ENCODE measurements at places on chromosomes 1 and 21.
A peak's percentile ranks its signal among the peaks of the same experiment; 100 is the strongest.

GRCh38 chr1:225469051-225469450 is 41.2 kb upstream of the LBR start:
- DNase-seq: no peak

DNA sequence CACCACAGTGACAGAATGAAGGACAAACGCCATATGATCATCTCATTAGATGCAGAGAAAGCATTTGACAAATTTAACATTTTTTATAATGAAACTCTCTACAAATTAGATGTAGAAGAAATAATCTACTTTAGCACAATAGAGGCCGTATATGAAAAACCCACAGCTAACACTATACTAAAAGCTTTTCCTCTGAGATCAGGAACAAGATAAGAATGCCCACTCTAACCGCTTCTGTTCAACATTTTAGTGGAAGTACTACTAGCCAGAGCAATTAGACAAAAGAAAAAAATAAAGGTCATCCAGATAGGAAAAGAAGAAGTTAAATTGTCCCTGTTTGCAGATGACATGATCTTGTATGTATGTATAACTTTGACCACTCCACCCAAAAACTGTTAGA is 109.7 kb downstream of the SLC35F3 start:
- no peak for DNase-seq

DNA sequence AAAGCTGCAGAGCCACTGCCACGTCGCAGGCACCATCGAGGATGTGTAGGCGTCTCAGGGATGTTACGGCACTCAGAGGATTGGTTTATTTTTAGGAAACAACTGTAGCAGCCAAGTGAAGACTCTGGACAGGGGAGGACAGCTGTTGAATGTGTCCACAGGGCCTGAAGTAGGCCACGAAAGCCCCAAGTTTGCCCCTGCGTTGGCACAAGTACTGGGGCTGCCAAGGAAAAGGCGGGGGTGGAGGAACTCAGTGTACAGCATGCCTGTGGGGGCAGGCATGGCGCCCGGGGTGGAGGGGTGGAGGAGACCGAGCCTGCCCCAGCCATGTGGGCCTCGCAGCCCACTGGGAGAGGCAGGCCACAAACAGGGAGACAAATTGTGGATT is 89.7 kb downstream of the ADARB1 start:
- no peak for DNase-seq

- no peak for DNase-seq
Observed at GRCh38 chr21:33820230-33820770, 95.3 kb downstream of the ATP5PO start.

GRCh38 chr1:206579747-206580437 is 32.4 kb downstream of the EIF2D start:
- no peak for DNase-seq

GRCh38 chr1:209626346-209627026 is 25.7 kb downstream of the LAMB3 start:
- DNase-seq: no peak

DNA sequence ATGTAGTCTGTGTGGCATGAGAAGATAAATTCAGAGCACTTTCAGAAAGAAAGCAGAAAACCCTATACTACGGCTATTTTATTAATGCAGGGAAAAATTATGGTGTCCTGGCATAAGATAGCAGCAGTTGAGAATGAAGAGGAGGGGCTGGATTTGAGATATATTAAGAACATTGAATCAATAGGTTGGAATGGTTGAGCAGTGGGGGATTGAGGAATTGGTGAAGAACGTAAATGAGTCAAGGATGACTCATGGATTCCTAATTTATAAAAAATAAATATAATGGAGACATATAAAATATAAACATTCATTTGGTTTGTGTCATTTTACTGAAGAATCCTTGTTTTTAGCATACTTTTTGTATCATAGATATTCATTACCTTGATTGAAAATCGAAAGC is 234.3 kb upstream of the ADAMTS5 start:
- DNase-seq: no peak

DNA sequence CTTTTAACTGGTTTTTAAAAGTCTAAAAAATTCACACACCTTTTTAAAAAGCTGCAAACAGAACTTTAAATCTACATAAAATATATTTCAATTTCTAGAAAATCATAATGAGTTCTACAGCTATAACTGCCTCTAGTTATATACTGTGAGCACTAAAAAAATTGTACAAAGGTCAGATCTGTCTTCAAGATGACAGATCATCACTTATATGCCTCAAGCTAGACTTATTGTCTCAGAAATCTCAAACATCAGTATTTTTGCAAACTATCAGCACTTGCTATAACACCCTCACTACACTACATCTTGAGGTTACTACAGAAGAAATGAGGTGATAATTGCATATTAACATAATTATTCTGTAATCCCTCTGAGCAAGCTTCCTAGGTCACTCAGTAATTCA is 76.5 kb downstream of the ZNF644 start:
- DNase-seq: no peak

DNA sequence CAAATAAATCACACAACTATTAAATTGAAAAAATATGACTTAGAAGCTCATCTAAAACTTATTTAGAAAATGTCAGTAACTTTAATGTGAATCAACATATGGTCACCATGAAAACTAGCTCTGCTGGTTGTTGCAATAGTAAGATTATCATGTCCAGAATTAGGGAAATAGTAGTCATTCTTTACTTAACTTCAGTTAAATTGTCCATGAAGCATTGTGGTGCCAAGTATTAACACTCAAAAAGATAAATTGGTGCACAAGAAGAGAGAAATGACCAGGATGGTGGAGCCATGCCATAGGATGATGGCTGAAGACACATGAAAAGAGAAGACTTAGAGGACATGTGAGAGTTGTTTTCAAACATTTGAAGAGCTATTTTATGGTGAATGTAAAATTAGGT is 130.2 kb upstream of the PTGFR start:
- DNase-seq: no peak

DNA sequence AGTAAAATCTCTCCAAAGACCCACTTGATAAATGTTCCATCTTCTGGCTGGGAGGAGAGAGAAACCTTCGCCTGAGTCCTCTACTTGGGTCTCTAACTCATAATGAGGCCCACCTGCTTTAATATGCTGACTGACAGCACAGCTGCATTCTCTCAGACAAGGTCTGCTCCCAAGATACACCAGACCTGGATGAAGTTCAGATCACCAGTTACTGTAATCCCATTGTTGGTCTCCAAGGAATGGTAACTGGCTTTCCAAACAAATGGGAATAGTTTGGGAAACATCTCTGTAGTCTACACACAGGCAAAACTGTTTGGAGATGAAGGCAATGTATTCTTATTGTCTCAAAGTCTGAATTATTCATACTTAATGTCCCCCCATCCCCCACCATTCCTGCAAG is 27.9 kb upstream of the COL24A1 start:
- DNase-seq: no peak

GRCh38 chr1:227919906-227920305 is 27.8 kb downstream of the WNT9A start:
- no peak for DNase-seq

GRCh38 chr1:55320891-55321290 is 105.7 kb upstream of the USP24 start:
- DNase-seq: no peak

DNA sequence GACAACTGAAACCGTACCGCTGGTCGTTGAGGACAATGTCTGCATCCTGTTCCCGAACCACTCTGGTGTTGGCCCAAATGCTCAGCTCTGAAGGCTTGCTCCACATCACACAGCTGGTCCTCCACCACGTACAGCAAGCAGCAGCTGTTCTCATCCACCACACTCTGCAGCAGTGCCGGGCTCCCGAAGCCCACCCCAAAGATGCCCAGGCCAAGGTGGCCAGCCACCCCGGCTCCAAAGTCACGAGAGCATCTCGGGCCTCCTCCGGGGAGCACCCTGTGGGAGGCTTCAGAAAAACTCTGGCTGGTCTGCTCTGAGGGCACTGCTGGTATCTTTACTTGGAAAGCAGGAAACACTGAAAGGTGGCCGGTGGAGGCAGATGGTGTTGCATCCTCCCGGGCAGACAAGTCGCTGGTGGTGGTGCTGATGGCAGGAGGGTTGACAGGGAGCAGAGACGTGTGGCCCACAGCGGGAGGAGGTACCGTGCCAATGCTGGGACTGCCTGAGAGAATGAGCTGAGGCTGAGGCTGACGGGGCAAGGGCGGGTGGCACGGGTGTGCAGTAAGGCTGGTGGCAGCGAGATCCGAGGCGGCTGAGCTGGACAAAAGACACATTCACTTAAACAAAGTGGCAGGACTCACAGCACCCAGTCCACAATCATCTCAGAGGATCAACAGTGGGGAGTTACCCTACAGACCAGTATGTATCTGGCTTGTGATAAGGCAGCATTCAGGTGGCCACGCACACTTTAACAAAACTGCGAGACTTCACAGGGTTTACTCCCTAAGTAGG is 6.5 kb upstream of the CCDC27 start:
- no peak for DNase-seq

DNA sequence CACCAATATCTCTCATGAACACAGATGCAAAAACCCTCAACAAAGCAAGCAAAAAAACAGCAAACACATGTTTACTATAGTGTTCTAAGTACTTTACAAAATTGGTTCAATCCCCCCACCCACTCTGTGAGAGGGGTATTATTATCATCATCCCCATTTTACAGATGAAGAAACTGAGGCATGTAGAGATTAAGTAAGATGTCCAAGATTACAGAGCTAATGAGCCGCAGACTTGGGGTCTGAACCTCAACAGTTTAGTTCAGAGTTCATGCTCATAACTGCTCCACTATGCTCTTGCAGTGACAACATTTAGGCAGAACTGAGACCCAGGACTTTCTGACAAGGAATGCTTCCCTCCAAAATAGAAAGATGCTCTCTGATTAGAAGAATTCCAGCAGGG is 21.9 kb downstream of the CLSTN1 start:
- DNase-seq: no peak

DNA sequence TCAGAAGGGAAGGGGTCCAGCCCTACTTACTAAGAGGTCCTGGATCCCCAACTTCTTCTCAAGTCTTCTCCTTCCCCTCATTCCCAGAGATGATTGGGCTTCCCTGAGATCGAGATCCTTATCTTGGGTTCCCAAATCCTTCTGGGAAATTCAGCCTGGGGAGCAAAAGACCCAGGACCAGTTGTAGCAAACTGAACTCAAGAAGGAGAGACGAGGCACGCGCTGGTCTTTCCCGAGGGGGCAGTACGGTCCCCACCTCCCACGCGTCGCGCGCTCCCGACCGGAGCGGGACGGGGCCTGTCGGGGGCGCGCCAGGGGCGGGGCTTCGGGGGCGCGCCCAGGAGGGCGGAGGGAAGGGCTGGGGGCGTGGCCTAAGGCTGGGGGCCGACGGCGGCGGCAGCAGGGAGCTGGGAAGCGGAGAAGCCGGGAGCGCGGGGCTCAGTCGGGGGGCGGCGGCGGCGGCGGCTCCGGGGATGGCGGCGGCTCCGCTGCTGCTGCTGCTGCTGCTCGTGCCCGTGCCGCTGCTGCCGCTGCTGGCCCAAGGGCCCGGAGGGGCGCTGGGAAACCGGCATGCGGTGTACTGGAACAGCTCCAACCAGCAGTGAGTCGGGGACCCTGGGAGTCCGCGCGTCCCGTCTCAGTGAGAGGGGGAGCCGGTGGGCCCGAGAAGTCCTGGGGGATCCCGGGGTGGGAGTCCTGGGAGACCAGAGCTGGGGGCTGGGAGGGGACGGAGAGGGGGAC is at the start of gene EFNA3:
TSS of gene EFNA3 (plus strand) at position 369 of the 741 bp plus-strand sequence. CDS start at position 474, 105 bp downstream.
- peak; percentile 60 for DNase-seq

DNA sequence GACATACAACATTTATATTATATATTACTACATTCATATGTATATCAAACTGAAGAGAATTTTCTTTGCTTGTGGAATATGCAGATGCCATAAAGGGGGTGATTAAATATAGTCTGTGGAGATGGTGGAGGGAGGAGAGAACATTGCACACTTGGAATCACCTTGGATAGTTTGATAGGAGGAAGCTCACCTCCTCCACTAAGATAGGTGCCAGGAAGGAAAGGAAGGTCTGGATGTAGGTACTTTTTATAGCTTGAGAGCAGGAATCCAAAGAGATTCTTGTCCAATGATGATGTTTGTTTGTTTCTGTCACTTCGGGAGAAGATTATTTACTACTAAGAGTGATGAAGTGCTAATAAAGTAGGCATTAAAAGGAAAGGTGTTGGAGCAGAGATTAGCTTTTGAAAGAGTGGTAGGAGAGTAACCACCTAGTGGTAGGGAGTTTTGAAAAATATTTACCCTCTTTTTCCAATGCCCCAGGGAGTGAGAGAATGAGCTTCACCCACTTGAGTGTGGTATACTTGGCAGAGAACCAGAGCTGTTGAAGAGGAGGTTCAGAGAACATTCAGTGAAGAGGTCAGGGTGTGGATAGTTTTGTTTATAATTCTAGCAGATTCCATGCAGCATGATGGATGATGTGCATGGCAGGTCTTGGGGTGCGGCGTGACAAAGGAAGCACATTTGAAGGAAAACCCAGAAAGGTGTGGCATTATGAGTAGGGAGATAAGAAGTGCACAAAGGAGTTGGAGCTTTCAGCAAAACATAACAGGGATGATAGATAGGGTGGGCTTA is 145.0 kb downstream of the PATJ start:
- peak; percentile 31 for DNase-seq

GRCh38 chr1:219876798-219877209 is 51.6 kb downstream of the SLC30A10 start:
- DNase-seq: peak; percentile 6

- DNase-seq: peak; percentile 67
Observed at GRCh38 chr1:174954073-174954460, 45.7 kb upstream of the CACYBP start.

DNA sequence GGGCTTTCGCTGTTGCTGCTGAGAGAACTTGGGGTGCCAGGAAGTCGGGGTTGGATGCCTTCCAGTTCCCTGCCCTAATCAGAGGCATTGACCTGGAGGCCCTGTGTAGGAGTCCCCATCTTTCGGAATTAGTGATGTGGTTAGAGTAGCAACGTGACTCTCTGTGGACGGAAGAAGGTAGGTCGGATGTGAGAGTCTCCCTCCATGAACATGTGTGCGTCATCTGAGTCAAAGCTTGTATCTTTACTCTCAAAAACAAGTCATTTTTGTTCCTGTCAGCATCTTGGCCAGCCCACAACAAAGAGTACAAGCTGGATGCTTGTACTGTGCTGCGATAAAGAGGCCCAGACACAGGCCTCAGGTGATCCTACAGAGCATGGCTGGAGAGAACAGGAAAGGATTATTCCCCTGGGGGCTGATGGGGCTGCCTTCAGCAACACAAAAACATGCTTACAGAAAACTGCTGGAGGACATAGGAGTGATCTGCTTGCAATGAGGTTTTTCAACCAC is 31.0 kb upstream of the IL10 start:
- DNase-seq: no peak

DNA sequence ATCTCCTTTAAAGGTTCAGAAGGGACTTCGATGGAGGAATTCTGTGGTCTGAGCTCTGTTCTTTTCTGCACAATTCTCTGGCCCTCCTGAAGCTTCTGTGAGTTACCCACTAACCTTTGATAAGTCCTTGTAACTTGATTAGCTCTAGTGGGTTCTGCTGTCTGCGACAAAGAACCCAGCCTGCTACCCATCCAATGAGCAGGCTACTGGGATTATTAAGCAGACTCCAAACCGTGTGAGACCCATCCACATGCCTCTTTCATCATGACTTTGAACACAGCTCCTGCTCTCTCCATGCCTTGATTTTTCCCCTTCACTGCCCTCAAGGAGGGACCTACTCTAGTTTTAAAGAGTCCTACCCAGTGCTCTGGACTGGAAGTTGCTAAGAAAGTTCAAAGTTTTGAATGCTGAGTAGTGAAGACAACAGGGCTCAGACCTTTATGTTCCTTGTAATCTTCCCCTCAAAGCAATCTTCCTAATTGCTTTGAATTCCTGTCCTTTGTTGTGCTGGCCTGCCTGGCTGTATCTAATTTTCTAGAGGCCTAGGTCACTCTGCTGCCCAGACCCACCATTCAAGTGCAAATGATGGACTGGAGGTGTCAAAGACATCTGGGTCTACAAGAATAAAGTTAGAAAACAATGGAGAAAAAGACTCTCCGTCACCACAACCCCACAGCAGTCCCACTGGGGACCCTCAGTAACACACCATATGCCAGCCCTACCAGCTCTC is 146.9 kb downstream of the RHOU start:
- DNase-seq: no peak
